ENCODE measurements at places on chromosomes 4 and X.

- no peak overlapping the region for H3K27ac ChIP-seq
- no peaks in the 10 kb centered on the region for H3K36me3 ChIP-seq
- no peaks in the 10 kb centered on the region for H3K27me3 ChIP-seq
- H3K4me1 ChIP-seq, result peaks cover 8% of the 10 kb centered on the region
Measured at GRCh38 chr4:87565746-87566145, 36.6 kb upstream of the SPARCL1 start.

GRCh38 chr4:2942532-2943363, 20.5 kb downstream of the NOP14 start:
- no peaks in the 10 kb centered on the region for H3K4me1 ChIP-seq
- H3K27ac ChIP-seq, result no peak overlapping the region
- DNase-seq, result no peak
- no peak overlapping the region for H3K4me3 ChIP-seq

- H3K4me3 ChIP-seq, result no peak overlapping the region
- H3K27me3 ChIP-seq, result no peaks in the 10 kb centered on the region
- no peaks in the 10 kb centered on the region for H3K36me3 ChIP-seq
- no peaks in the 10 kb centered on the region for H3K4me1 ChIP-seq
- DNase-seq, result no peak
Measured at GRCh38 chr4:133129237-133129636, 19.9 kb upstream of the PCDH10 start.

- H3K27ac ChIP-seq, result no peak overlapping the region
- DNase-seq, result no peak
- no peaks in the 10 kb centered on the region for H3K4me1 ChIP-seq
- no peaks in the 10 kb centered on the region for H3K36me3 ChIP-seq
- no peaks in the 10 kb centered on the region for H3K27me3 ChIP-seq
- H3K4me3 ChIP-seq, result no peak overlapping the region
Measured at GRCh38 chrX:31130457-31131220, 58.8 kb upstream of the FTHL17 start.

GRCh38 chr4:20326977-20327376, 75.3 kb downstream of the SLIT2 start:
- no peaks in the 10 kb centered on the region for H3K36me3 ChIP-seq
- no peak overlapping the region for H3K27ac ChIP-seq
- no peaks in the 10 kb centered on the region for H3K4me1 ChIP-seq
- no peaks in the 10 kb centered on the region for H3K27me3 ChIP-seq
- no peak overlapping the region for H3K4me3 ChIP-seq
- DNase-seq, result no peak

DNA sequence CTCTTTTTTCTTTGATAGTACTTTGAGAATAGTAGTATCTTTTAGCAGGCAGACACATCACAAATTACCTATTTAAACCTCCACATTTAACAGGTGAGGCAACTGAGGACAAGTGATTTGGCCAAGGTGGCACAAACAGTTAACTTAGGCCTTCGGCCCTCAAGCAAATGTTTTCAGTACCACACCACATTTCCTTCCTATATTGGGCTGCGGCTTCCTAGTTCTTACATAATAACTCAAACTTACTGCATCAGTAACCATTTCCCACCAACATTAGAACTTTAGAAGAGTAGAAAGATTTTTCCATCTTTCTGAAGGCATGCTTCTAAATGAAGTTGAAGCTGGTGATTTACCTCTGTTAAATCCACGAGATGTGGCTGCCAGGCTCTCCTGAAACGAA, 63.2 kb upstream of the SLC4A4 start:
- DNase-seq, result peak; percentile 72
- H3K4me3 ChIP-seq, result no peak overlapping the region
- H3K27ac ChIP-seq, result no peak overlapping the region
- H3K27me3 ChIP-seq, result peaks cover 8% of the 10 kb centered on the region
- H3K4me1 ChIP-seq, result peaks cover 4% of the 10 kb centered on the region
- H3K36me3 ChIP-seq, result no peaks in the 10 kb centered on the region

DNA sequence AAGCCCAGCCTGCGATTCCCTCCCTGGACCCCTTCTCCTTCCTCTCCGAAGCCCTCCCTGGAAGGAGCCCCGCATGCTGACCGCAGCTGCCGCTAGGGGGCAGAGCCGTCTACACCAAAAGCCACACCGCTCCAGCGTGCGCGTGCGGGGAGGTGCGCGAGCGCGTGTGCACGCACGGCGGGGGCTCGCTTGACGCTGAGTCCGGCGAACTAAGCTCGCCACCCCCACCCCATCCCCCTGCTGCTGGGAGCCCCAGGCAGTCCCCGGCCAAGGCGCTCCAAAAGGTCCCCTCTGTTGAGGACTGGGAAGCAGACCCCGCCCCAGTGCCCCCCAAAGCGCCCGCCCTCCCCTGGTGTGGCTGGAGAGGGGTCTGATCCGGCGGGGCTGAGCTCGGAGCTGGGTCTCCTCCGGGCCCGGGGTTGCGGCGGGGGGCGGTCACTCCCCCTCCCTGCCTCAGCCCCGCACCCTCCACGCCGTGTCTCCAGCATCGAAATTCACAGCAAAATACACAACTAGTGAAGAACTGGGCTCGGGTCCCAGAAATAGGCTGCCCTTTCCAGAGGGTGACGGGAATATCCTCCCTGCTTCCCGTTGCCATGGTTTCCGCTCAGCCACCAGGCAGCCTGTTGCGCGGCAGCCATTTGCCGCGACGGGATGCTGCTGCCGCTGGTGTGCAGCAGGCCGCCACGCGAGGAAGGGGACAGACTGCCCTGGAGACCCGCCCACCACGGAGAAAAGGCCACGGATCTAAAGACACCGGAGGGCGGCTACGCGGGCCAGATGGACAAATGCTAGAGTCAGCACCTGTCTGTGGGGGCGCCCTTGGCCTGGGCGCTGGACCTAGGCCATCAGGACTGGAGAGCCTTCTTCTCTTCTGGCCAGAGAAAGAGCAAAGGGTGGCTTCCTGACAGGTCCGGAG, 11.2 kb upstream of the CCNQ start:
- no peak overlapping the region for H3K27ac ChIP-seq
- peaks cover 5% of the 10 kb centered on the region for H3K27me3 ChIP-seq
- no peaks in the 10 kb centered on the region for H3K36me3 ChIP-seq
- peaks cover 11% of the 10 kb centered on the region for H3K4me1 ChIP-seq
- peak; percentile 80 for DNase-seq
- peak overlapping the region; percentile 53 for H3K4me3 ChIP-seq

DNA sequence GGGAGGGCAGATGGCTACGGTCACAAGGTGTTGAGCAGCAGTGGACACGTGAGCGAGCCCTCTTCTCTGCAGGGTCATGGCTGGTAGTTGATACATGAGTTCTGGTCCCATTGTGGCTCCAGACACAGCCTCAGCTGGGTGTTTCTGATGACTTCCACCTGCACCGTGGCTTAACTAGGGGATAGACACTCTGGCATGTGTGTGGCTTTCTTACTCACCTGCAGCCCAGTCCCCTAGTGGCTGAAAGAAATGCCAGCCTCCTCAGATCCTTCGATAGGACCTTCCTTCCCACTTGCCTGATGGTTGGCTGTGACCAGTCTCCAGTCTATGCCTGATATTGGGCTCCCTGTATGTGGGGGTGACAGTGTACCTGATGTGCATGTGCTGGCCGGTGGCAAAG, 5.0 kb downstream of the GPR78 start:
- no peaks in the 10 kb centered on the region for H3K4me1 ChIP-seq
- peaks cover 11% of the 10 kb centered on the region for H3K27me3 ChIP-seq
- H3K27ac ChIP-seq, result no peak overlapping the region
- H3K4me3 ChIP-seq, result no peak overlapping the region
- no peaks in the 10 kb centered on the region for H3K36me3 ChIP-seq

DNA sequence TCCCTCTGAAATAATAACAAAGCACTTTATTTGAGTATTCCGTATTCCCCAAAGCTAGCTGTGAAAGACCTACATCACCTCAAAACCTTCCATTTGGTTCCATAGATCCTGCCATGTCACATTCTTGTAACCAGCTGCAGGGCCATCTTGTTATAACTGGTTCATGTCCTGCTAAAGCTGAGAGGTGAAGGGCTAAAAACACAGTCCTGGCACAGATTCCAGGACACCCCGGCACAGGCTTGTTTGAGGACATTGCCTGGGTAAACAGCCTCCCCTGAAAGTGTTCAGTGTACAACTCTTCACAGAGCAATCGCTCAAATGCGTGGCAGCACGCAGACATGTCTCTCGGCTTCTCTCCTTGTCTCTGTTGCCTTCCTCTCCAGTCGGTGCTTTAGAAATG, 129.2 kb downstream of the MANBA start:
- H3K36me3 ChIP-seq, result peaks cover 53% of the 10 kb centered on the region
- no peak overlapping the region for H3K27ac ChIP-seq
- no peak for DNase-seq
- H3K4me3 ChIP-seq, result no peak overlapping the region
- peaks cover 2% of the 10 kb centered on the region for H3K4me1 ChIP-seq

DNA sequence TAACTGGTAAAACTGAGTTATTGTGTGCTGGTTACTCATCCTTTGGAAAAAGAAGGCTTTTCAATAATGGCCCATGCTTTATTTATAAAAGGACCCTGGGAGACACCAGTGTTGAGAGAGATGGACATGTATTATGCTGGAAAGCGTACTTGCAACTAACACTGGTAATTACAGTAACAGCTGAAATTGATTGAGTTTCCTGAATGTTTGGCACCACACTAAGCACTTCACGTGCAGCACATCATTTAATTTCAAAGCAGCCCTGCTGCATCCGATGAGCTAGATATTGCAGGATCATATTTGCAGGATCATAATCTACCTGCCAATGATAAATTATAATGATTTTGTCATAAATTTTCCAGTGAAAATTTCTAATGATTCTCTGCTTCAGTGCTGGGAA, 81.5 kb downstream of the QRFPR start:
- DNase-seq, result no peak
- H3K4me1 ChIP-seq, result no peaks in the 10 kb centered on the region
- H3K27me3 ChIP-seq, result no peaks in the 10 kb centered on the region
- H3K4me3 ChIP-seq, result no peak overlapping the region
- no peak overlapping the region for H3K27ac ChIP-seq

GRCh38 chr4:26135331-26135730, 185.5 kb upstream of the RBPJ start:
- H3K4me3 ChIP-seq, result no peak overlapping the region
- H3K27me3 ChIP-seq, result no peaks in the 10 kb centered on the region
- no peak for DNase-seq
- H3K27ac ChIP-seq, result no peak overlapping the region

GRCh38 chr4:111754003-111754402, 391.3 kb upstream of the FAM241A start:
- no peaks in the 10 kb centered on the region for H3K4me1 ChIP-seq
- H3K4me3 ChIP-seq, result no peak overlapping the region
- H3K27me3 ChIP-seq, result peaks cover 2% of the 10 kb centered on the region
- no peaks in the 10 kb centered on the region for H3K36me3 ChIP-seq

DNA sequence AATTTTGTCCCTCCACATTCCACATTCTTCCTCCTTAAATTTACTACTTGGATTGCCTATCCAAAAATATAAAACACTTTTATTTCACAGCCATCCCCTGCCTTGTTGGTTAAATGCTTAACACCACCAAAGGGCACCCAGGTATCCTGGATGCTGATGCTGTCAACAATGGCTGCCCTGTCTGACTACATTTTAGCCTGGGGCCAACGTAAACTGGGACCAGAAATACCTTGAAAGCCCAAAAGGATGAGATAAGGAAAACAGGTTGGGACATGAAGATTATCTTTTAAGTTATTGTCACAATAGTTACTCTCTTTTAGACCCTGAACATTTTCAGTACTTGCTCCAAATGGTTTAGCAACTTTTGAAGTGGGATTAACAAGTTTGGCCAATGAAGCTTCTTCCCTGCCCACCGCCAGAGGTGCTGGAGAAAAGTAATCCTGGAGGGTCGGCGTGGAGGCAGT, 775 bp upstream of the YIPF6 start:
- H3K27me3 ChIP-seq, result no peaks in the 10 kb centered on the region
- peak; percentile 46 for DNase-seq
- H3K4me1 ChIP-seq, result no peaks in the 10 kb centered on the region
- H3K27ac ChIP-seq, result peak overlapping the region; percentile 98
- peaks cover 2% of the 10 kb centered on the region for H3K36me3 ChIP-seq

DNA sequence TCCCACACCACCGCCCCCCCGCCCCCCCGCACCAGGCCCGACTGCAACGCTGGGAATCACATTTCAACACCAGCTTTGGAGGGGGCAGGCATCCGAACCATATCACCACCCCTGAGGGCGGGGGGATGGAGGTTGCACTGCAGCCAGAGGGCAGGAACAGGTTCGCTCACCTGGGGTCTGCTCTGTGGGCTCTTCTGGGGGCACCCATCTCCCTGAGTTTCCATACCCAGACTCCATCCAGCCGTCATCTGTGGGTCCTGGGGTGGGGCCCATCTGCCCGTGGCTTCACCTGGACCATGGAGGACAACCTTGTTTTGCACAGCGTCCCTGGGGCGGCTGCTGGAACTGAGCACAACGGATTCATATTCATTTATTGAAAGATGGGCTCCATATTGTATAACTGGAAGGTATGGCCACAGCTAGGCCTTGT, 6.9 kb downstream of the PSAPL1 start:
- H3K27me3 ChIP-seq, result peaks cover 13% of the 10 kb centered on the region
- DNase-seq, result no peak
- H3K4me3 ChIP-seq, result no peak overlapping the region
- no peaks in the 10 kb centered on the region for H3K36me3 ChIP-seq
- H3K27ac ChIP-seq, result no peak overlapping the region
- H3K4me1 ChIP-seq, result no peaks in the 10 kb centered on the region

DNA sequence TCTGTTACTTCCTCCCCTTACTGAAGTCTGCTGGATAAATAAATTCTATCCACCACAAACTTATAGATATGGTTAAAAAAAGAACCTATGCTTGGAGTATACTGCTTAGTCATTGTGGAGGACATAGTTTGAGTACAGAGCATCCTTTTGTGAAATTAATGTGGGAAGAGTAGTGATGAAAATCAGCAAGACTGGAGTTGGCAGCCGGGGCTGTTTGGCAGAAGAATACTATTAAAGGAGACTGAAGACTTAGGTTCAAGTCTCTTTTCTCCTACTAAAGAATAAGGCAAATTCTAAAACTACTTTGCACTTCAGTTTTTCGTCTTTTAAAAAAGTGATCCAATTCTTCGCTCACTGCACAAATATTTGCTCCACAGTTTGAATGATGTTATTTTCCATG, 326.6 kb upstream of the ATOH1 start:
- no peaks in the 10 kb centered on the region for H3K36me3 ChIP-seq
- H3K27me3 ChIP-seq, result no peaks in the 10 kb centered on the region
- no peak overlapping the region for H3K27ac ChIP-seq
- no peaks in the 10 kb centered on the region for H3K4me1 ChIP-seq
- H3K4me3 ChIP-seq, result no peak overlapping the region
- no peak for DNase-seq

DNA sequence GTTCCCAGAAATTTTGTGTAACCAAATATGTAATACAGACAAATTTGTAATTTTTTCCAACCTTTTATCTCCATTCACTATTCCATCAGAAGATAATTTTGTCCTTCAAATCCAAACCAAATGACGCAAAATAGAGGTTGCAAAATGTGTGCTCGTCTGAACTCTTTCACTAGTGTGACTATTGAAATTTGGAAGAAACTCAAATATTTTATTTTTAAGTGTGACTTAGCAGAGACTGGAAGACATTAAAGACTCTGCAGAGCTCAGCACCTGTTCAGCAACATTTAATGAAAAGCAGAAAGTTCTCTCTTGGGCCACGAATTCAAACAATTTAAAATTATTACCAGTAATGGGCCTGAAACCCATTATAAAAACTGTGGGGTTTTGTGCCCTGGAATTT, 30.0 kb upstream of the APELA start:
- no peak overlapping the region for H3K27ac ChIP-seq
- H3K27me3 ChIP-seq, result no peaks in the 10 kb centered on the region
- no peak overlapping the region for H3K4me3 ChIP-seq
- no peaks in the 10 kb centered on the region for H3K36me3 ChIP-seq
- no peaks in the 10 kb centered on the region for H3K4me1 ChIP-seq

- no peaks in the 10 kb centered on the region for H3K4me1 ChIP-seq
- H3K27ac ChIP-seq, result no peak overlapping the region
- H3K4me3 ChIP-seq, result no peak overlapping the region
- no peaks in the 10 kb centered on the region for H3K27me3 ChIP-seq
Measured at GRCh38 chr4:87566276-87566675, 37.1 kb upstream of the SPARCL1 start.

Data from common myeloid progenitor, CD34-positive (primary cell).